A172 (cell line): ENCODE measurements at places on chromosomes 5 and 9.

- DNase-seq = no peak
Measured at GRCh38 chr9:137050570-137050969, 3.3 kb downstream of the ENTPD2 start.

DNA sequence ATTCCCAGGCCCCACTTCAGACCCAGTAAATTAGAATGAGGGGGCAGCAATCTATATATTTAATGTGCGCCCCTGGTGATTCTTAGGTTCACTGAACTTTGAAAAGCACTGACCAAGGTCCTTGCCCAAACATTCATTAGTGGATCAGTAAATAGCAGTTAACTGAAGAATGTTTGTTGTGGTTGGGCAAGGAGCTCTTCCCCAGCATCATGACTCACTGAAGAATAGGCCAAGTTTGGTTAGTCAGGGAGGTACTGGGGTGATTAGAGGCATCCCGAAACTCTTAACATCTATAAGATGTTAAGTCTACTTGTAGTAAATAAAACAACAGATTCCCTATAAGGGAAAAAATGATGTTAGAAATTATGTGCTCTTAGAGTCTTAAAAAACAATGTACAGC, 833 bp upstream of the MROH2B start:
- peak; percentile 60 for DNase-seq

DNA sequence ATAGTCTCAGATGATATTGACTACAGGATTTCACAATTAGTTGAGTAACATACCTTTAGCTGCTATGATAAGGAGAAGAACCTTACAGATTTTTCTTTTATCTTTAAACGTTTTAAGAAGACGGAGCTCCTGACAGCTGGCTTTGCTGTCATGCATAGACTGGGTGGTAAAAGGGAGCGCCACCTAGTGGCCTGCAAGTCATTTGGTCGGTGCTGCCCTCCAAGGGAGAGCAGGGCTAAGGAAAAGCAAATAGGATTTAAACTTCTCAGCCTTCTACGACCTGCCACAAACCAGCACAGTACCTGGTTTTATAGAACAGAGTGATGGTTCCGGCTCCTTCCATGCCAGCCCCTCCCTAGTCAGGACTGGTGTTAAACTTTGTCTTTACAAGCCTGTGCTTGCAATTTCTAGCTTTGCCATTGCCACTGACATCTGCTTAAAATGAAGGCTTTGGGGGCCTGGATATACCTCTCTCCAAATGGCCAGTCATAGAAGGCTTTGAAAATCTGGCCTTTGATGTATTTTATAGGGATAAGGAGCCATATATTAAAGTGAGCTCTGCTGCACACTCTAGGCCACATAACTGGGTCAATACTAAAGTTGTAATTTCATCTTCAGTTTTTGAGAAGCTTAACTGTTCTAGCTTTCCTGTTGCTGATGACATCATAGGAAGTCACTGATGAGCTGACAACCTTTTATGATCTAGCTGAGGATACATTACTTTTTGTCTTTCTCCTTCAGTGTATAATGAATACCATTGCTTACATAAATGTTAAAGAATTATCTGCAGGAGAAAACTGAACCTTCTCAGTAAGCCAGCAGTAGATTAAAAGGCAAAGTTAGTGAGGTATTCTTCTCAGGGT, 31.1 kb upstream of the ADAMTSL1 start:
- DNase-seq = peak; percentile 63

- no peak for DNase-seq
Measured at GRCh38 chr5:118946138-118946800, 42.1 kb downstream of the DTWD2 start.

GRCh38 chr5:150329881-150330876, 27.3 kb upstream of the TCOF1 start:
- no peak for DNase-seq

DNA sequence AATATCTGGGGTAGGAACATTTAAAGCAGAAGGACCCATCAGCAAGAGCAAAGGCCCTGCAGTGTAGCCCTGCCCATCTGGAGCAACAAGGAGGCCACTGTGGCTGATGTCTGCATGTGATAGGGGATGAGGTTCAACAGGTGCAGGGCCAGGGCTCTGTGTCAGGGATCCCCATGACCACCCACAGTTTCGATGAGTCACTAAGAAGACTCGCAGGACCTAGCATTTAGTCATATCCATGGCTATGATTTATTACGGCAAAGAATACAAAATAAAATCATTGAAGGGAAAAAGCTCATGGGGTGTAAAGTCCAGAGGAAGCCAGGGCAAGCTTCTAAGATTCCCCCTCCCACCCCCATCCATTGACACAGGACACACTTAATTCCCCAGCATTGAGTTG, 188.6 kb downstream of the ADGRV1 start:
- peak; percentile 89 for DNase-seq

DNA sequence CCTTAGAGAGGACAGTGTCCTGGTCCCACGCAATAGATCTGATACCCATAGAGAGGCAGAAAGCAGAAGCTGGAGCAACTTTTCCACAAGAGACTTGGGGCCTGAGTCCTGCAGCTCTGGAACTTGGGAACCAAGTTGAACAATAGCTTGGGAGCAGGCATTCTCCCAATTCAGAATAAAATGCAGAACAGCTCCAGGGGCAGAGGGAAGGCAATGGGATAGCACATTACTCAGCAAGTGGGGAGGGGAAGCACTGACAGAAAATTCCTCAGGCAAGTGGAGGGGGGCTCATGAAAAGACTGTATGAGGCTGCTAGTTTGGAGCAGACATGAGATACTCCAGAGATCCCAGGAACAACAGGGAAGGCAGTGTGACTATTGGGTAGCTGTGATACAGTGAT, 513.6 kb downstream of the HINT1 start:
- no peak for DNase-seq

DNA sequence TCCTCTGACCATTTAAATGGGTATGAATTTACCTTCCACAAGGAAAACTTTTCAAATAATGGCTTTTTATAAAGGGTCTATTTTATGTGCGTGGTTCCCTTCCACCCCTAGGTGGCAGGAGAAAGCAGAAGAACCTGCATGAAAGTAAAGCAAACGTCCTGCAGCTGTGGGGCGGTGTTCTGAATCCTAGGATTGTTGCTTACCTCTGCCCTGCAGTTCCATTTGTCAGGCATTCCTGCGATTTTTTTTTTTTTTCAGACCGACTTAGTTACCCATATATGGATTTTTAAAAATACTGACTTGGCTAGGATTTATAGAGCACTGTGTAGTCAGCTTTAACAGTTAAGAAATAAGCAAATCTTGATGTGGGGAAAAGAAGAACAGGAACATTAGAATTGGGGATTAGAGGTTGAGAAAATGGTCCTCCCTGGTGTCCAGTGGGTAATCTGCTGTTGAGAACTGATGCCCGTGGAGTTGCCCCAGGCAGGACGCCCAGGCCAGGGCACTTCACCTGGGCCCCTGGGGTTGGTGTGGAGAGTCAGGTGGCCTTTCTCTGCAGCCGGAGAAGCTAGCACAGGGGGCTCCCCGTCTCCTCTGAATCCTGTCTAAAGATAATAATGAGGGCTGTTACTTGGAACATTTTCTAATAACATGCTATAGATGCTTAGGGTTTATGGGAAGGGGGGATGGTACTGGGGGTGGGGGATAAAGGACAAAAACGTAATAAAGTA, 30.4 kb upstream of the LTC4S start:
- peak; percentile 90 for DNase-seq

GRCh38 chr9:133855802-133856521, 117.8 kb upstream of the SARDH start:
- no peak for DNase-seq

- no peak for DNase-seq
Measured at GRCh38 chr9:18829066-18829465, 203.9 kb downstream of the SAXO1 start.

DNA sequence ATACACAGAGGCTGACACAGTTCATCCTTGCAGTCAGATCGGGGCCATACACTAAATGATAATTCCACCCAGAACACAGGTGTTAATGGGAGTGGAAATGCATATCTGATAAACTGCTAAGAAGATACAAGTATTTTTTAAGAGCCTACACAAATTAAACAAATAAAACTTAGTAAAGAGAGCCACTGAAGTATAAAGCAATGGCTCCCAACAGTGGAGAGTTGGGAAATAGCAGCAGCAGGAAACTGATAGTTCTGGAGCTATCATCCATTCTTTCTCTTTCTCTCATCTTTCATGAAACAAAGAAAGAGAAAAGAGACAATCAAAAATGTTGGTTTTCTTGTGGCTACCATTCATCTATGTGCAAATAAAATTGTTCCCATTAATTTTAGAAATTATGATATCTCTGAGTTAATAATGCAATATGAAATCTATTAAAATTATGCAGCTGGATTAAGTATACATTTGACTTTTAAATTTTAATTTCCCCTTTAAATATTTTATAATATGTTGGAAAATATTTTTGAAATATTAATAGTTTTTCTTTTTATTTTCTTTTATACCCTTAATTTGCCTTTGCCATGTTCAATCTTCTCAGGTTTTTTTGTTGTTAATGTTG, 120.8 kb downstream of the EMB start:
- DNase-seq = peak; percentile 11

- DNase-seq = no peak
Measured at GRCh38 chr5:174409070-174409469, 315.3 kb upstream of the MSX2 start.

- DNase-seq = no peak
Measured at GRCh38 chr9:96502539-96503373, 52.8 kb downstream of the HABP4 start.

DNA sequence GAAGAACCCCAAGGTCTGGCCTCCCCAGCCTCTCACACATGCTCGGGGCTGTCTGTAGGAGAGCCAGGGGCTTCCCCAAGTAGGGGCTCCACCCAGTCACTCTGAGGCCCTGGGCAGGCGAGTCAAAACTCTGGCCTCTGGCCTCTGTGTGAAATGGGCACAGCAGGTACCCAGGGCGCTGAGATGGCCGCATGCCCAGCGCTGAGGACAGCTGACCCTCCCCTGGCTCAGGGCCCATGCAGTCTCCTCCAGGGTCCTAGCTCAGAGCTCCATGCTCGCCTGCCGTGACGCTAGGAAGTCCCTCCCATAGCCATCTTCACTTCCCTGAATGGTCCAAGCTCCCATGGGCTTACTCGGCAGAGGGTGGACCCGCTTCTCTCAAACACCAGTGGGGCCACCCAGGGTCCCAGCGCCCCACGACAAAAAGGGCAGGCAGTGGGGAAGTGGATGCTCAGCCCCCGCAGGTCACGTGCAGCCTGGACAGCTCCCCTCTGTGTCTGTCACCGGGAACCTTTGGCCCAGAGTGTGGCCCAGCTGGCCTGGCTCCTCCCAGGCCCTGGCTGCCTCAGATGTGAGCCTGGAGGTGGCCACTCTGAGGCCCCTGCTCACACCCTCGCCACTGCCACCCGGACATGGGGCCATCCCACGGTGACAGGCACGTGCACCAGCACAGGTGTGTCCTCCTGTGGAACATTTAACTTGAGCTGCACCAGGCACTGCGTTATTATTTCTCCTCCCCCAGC, 12.2 kb upstream of the VAV2 start:
- no peak for DNase-seq

DNA sequence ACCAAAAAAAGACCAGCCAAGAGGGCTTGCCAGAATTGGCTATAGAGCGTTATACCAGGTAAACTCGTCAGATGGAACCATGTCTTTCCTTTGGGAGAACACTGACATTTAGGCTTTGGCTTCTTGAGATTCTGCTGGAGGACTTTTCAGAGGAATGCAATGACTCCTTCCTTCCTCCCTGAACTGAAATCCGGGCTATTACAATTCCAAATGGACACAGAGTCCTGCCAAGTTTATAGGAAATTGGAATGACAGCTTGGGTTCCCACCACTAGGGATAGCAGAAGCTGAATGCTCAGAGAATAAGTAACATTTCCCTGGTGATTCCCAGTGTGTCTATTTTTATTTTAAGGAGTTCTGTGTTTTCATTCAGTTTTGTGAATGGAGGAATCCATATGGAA, 143.0 kb downstream of the FGF1 start:
- no peak for DNase-seq

GRCh38 chr5:74679966-74680365, 5.1 kb upstream of the HEXB start:
- DNase-seq = no peak

- DNase-seq = peak; percentile 42
Measured at GRCh38 chr5:67773411-67774266, 441.9 kb upstream of the PIK3R1 start.

- DNase-seq = peak; percentile 87
Measured at GRCh38 chr9:128022886-128023285, 42.1 kb upstream of the EEIG1 start.

DNA sequence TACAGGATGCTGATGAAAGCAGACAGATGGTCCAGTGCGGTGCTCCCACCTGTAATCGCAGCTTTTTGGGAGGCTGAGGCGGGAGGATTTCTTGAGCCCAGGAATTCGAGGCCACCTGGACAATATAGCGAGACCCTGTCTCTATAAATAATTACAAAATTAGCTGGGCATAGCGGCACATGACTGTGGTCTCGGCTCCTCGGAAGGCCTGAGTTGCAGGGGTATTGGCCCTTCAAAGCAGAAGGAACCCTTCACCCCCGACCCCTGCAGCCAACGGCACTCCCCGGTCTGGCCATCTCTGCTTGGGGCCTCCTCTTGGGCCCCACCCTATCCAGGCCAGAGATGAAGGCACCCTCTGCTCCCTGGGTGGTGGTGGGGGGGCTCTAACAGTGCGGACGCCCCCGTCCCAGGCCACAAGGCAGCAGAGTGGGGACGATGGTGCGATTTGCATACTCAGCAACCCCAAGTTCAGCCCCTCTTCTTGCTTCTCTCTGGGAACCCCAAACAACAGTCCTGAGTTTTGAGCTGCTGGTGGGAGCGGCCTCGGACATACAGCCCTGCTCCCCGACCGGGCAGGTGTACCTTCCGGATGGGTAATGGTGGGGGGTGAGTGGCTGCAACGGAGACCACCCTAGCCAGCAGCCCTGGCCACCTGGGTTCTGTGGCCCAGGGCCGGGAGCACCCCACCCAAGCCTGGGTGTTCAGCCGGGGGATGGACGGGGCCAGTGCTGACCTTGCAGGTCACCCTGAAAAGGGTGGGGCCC, 50.7 kb downstream of the NACC2 start:
- no peak for DNase-seq

- DNase-seq = no peak
Measured at GRCh38 chr5:126027149-126027548, 396.1 kb upstream of the GRAMD2B start.

GRCh38 chr5:94621763-94622162, 3.3 kb downstream of the SLF1 start:
- no peak for DNase-seq

GRCh38 chr5:52822437-52822836, 34.7 kb downstream of the ITGA1 start:
- no peak for DNase-seq

DNA sequence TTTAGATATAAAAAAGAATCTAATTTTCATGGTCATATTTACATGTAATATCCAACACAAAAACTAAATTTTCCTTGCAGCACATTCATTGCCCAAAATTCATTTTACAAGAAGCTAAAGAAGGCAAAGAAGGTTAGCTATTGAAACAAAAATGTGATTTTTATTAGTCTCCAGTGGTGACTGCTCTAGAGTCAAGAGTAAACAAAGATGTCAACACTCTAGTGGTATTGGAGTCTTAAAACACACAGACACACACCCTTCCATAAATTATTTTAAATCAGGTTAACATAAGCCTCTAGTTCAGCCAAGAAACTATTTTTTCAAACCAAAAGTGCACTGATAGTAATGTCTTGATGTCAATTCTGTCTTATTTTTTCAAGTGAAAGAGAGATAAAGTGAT, 329.2 kb downstream of the ZNF608 start:
- no peak for DNase-seq

- DNase-seq = peak; percentile 18
Measured at GRCh38 chr5:118862596-118862995, 125.8 kb downstream of the DTWD2 start.
